ENCODE measurements at places on chromosomes 5 and 9. TPM values are rescaled to one million over a fixed set of nuclear protein-coding genes. Genes with fewer than 3 reads are reported as not detected.

Gene CD14
- total RNA-seq = 23.7 TPM

DNA sequence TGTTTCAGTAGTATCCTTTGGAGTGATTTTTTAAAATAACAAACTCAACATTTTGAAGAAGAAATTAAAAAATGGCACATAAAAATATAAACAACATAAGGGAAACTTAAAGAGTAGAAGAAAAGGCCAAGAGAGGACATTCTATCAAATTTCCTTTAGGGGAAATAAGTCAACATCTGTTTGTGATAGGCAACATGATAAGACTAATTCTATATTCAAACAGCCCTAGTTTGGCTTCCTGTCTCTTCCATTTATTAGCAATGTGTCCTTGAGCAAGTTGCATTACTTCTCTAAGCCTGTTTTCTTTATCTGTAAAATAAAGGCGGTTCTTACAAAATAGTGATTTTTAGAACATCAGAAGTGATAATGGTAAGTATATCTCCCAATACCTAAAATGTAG, 24.7 kb downstream of the TYRP1 start:
- H3K27me3 ChIP-seq = no peaks in the 10 kb centered on the region
- DNase-seq = no peak
- no peak overlapping the region for H3K27ac ChIP-seq
- H3K36me3 ChIP-seq = no peaks in the 10 kb centered on the region
- H3K4me1 ChIP-seq = no peaks in the 10 kb centered on the region
- H3K4me3 ChIP-seq = no peak overlapping the region

Gene RGS7BP
- total RNA-seq = 3.1 TPM

DNA sequence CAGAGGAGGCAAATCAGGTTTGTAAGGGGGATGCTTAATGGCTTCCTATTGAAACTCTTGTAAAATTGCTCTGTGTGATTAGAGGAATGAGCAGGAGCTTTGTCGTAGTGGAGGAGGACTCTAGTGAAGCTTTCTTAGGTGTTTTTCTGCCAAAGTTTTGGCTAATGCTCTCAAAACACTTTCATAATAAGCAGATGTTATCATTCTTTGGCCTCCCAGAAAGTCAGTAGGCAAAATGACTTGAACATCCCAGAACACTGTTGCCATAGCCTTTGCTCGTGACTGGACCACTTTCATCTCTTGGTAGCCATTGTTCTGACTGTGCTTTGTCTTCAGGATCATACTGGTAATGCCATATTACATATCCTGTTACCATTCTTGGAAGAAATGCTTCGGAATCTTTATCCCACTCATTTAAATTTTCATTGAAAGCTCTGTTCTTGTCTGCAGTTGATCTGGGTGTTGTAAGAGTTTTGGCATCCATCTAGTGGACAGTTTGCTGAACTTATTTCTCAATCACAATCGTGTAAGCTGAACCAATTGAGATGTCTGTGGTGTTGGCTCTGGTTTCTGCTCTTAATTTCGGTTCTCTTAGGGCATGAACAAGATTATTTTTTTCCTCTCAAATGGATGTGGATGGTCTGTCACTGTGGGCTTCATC, 187.6 kb downstream of the COMMD10 start:
- no peak overlapping the region for H3K4me3 ChIP-seq
- H3K36me3 ChIP-seq = no peaks in the 10 kb centered on the region
- no peak for DNase-seq
- no peaks in the 10 kb centered on the region for H3K4me1 ChIP-seq
- no peaks in the 10 kb centered on the region for H3K27me3 ChIP-seq

GRCh38 chr9:89706086-89706485, 101.3 kb downstream of the GADD45G start:
- no peaks in the 10 kb centered on the region for H3K27me3 ChIP-seq
- no peaks in the 10 kb centered on the region for H3K36me3 ChIP-seq
- peaks cover 11% of the 10 kb centered on the region for H3K4me1 ChIP-seq
- no peak overlapping the region for H3K4me3 ChIP-seq
- no peak for DNase-seq

DNA sequence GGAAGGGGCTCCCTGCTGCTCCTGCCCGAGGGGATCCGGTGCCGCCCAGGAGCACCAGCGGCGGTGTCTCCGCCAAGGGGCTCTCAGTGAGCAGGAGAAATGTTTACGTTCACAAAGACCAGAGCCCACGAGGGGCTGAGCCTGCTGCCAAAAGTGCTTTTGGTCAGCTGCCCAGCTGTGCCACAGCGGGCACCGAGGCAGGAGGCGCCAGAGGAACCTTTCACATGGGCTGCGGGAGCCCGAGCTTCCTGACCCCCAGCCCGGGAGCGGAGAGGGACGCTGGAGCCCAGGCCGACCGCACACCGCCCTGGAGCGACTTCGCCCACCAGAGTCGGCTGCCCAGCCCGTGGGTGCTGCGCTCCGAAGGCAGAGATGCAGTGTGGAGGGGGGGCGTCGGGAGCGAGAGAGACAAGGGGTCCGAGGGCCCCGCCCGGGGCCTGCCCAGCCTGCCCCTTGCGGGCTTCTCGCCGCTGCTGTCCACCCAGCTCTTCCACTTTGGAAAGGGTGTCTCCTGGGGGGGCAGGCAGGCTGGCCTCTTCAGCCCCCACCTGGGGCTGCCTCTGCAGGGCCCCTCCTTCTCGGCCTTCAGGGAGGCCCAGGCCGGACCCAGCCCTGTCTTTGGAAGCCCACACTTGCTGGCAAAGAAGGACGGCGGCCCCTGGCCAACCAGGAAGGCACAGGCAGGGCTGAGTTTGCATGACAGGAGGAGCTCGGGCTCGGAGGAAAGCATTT, 7.9 kb downstream of the PPP1R26 start:
- no peak for DNase-seq
- H3K36me3 ChIP-seq = no peaks in the 10 kb centered on the region
- H3K27ac ChIP-seq = no peak overlapping the region
- H3K4me3 ChIP-seq = no peak overlapping the region
- no peaks in the 10 kb centered on the region for H3K27me3 ChIP-seq
- H3K4me1 ChIP-seq = no peaks in the 10 kb centered on the region

DNA sequence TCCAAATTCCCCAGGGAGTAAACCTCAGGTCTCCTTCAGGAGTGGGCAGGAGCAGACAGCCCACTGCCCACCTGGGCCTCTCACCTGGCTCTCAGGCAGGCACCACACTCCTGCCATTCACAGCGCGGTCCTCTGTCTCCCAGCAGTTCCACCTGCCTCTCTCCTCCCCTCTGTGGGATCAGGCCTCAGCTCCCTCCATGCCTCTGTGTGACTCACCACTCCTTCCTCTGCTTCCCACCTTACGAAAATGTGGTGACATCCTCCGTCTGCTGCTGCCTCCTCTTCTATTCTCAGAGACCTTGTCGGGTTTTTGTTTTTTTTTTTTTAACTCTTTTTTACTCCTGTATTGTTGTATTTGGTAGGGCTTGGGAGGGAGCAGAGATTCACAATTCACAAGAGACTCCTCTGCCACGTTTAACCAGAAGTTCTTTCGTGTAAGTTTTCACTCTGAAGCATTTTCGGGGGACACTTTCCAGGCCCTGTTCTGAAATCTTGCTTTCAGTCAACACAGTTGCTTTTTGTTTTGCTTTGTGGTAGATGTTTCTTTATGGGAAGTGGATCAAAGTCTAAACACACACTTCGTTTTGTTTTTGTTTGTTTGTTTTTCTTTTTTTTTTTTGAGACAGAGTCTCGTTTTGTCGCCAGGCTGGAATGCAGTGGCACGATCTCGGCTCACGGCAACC, 21.1 kb upstream of the CDKN2AIPNL start:
- no peaks in the 10 kb centered on the region for H3K27me3 ChIP-seq
- peaks cover 7% of the 10 kb centered on the region for H3K4me1 ChIP-seq
- no peaks in the 10 kb centered on the region for H3K36me3 ChIP-seq
- no peak overlapping the region for H3K4me3 ChIP-seq

- no peak for DNase-seq
- H3K27me3 ChIP-seq = no peaks in the 10 kb centered on the region
- H3K27ac ChIP-seq = no peak overlapping the region
- H3K36me3 ChIP-seq = no peaks in the 10 kb centered on the region
- no peak overlapping the region for H3K4me3 ChIP-seq
Observed at GRCh38 chr9:132192728-132193127, 30.9 kb downstream of the NTNG2 start.

Gene PTGER4
- 10.4 TPM for total RNA-seq

DNA sequence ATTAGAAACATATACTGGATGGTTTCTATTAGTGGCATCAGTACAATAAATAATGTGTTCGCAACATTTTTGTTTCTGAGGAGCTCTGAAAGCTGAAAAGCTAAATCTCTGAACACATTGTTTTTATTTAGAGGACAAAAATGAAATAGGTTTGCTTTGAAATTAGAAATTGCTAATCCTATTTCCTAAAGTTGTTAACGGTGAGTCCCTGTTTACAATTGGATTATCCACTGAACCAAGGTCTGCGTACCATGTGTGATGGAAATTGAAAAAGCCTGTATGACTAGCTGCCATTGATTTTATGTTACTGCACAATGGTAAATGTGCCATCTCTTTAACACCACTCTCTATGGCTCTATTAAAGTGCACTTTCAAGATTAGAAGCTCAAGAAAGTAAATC, 297.7 kb upstream of the NUDT12 start:
- DNase-seq = no peak
- H3K4me1 ChIP-seq = no peaks in the 10 kb centered on the region
- H3K36me3 ChIP-seq = no peaks in the 10 kb centered on the region
- H3K27ac ChIP-seq = no peak overlapping the region

GRCh38 chr9:103041961-103042360, 46.8 kb downstream of the CYLC2 start:
- no peaks in the 10 kb centered on the region for H3K4me1 ChIP-seq
- H3K4me3 ChIP-seq = no peak overlapping the region
- no peak overlapping the region for H3K27ac ChIP-seq
- no peaks in the 10 kb centered on the region for H3K27me3 ChIP-seq
- H3K36me3 ChIP-seq = no peaks in the 10 kb centered on the region
